ENCODE measurements at places on chromosomes 3 and 15. TPM values are rescaled to one million over a fixed set of nuclear protein-coding genes. Genes with fewer than 3 reads are reported as not detected.

Gene PTPRG
- polyA plus RNA-seq: 2.7 TPM

Gene MAGI1
- 14.7 TPM for polyA plus RNA-seq

Gene CKMT1B
- 27.2 TPM for polyA plus RNA-seq

Gene FBXW12
- not detected for polyA plus RNA-seq

Gene PLA2G4D
- 0.18 TPM for polyA plus RNA-seq

Gene CPNE9
- polyA plus RNA-seq: 0.10 TPM

- peak; percentile 31 for DNase-seq
Observed at GRCh38 chr15:39429898-39430357, 151.0 kb upstream of the THBS1 start.

DNA sequence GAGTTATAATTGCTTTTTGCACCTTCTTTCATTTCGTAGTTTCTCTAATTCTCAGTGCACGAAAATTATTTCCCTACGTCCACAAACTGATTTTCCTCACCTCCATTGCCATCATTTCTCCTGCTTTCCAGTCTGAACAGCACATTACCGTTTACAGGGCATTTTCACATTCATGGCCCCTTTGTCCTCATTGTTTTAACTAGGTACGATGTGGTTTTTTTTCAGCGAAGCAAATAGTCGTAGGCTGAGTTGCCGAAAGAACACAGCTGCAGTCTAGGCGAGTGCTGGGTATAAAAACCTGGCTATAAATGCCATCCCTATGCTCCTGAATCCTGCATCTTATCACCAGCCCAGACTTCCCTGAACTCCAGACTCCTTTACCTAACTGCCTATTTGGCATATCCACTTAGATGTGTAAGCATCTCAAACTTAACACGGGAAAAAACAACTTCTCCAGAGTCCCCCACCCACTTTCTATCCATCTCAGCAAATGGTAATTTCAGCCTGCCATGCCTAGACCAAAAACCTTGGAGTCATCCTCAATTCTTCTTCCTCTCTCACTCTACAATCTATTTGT lies 691 bp upstream of the FSIP1 start:
- no peak for DNase-seq

DNA sequence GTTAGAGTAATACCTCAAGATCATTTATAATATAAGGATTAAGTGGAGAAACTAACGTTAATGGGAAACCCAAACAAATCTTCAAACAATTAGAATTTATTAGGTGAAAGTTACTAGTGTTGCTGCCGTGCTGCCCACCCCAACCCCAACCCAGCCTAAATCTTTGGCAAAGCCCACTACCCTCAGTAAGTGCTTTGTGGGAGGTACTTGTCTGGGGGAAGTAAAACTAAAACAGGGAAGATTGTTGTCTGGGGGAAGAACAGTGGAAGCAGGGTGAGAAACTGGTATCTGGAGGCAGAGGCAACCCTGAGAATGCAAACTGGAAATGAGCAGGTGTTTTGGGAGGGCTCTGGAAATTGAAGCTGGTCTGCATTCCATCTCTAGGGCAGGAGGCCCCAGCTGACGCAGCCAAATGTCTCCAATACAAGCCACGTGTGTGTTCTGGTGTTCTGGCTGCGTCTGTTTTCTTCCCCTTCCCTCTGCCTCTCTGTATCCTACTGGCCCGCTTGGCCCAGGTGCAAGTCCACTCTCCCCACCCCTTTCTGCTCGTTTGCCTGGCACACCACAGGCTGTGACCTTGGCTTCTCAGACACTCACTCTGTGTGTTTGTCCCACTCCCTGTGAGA lies 32.7 kb downstream of the FEM1B start:
- DNase-seq: peak; percentile 62

Measured in stomach (tissue), 19 donors.